ENCODE measurements at places on chromosomes 5 and 9.

GRCh38 chr9:97627624-97628023 is 5.5 kb downstream of the TSTD2 start:
- no peak for DNase-seq

DNA sequence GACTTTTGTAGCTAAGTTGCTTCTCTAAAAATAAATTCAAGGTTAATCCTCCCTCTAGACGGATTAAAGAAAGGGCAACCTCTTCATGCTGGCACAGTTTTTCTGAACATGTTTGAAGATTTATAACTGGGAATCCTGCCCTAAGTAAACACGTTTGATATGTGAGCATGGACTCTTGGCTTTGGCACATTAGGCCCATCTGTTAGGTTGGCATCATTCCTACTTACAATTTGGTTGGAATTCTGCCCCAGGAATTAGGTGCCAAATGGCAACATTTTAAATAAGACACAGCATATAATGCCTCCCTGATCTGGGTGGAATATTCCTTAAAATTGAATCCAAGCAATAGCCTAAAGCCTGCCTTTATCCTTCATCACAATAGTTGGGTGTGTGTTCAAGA is 372.3 kb upstream of the CDH18 start:
- peak; percentile 99 for DNase-seq

GRCh38 chr9:123679330-123679987 is 250.5 kb downstream of the DENND1A start:
- DNase-seq: no peak

DNA sequence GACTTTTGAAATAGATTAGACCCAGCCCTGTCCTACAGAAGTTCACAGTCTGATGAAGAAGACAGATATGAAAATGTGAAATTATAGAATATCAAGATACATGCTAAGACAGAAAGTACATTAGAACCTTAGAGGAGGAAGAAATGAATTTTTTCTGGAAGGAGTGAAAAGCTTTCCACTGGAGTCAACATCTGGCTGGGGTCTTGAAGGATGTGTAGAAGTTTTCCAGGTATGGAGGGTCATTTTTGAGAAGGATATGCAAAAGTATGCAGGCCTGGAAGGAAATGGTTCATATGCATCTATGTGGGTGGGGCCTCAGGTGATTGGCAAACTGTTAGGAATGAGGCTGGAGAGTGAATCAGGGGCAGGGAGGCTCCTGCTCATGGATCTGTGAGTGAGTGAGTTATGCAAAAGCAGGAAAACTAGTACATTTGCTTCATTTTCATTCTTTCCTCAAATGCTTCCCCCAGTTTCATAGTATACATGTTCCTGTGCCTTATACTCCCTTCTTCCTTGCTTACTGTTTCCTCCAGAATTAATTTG is 142.3 kb downstream of the GRIA1 start:
- DNase-seq: no peak

- no peak for DNase-seq
Observed at GRCh38 chr9:130663258-130663976, 977 bp upstream of the PRDM12 start.

- no peak for DNase-seq
Observed at GRCh38 chr5:8912106-8912505, 633.8 kb downstream of the SEMA5A start.

DNA sequence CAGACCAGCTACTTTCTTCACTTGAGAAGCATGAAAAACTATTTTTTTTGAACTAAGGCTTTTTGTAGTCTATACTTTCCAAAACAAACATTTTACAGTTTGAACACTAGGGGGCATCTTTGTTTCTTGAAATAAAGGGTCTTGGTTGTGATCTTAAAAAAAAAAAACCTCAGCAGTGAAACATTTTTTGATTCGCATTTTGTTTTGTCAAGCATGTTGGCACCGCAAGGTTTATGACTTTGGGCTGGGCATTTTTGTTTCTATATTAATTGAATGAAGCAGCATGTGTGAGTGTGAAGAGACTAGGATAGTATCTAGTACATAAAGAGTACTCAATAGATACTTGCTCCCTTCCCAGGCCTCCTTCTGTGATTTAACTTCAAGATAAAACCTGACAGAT is 31.6 kb upstream of the ACOT12 start:
- DNase-seq: peak; percentile 54

- DNase-seq: no peak
Observed at GRCh38 chr9:61665330-61665751, 475.5 kb downstream of the SPATA31A7 start.

DNA sequence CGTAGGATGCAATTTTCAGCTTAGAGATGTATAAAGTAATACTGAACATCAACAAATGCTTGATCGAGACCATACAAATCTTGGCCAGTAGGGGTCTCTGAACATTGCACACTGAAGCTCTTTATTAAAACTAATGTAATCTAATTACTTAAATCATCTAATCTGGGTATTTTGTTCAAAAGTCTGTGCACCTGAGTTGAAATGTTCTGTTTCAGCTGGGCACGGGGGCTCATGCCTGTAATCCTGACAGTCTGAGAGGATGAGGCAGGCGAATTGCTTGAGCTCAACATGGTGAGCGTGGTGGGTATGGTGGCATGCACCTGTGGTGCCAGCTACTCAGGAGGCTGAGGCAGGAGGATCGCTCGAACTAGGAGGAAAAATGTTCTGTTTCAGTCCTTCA is 41.0 kb downstream of the ESM1 start:
- DNase-seq: no peak

DNA sequence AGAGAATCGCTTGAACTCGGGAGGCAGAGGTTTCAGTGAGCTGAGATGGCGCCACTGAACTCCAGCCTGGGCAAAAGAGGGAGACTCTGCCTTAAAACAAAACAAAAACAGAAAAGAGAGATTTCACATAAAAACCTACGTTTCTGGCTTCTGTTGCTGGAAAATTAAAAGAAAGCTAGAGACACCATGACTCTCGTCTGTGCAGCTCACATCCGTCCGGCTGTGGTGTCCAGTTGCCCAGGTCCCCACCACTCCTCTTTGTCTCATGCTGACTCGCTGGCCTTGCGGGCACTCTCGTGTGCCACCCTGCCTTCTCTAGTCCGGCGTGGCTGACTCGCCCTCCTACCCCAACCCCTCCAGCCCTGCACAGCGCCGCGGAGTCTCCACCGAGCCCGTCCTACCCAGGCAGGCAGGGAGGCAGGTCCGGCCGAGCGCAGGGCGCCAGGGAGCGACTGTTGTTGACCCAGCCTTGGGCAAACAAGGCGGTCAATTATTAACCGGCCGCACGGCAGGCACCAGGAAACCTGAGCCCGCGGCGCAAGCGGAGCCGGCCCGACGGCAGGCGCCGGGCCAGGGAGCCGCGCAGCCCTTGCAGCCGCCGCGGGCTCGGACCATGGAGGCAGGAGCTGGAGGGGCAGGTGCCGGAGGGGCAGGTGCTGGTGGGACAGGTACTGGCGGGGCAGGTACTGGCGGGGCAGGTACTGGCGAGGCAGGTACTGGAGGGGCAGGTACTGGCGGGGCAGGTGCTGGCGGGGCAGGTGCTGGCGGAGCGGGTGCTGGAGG is at the start of gene PRRT1B:
TSS of gene PRRT1B (plus strand) at position 521 of the 783 bp plus-strand sequence. CDS start at position 614, 93 bp downstream.
- no peak for DNase-seq

GRCh38 chr5:122138356-122138755 is 9.0 kb downstream of the ZNF474 start:
- DNase-seq: no peak

GRCh38 chr5:128772356-128772755 is 192.9 kb upstream of the SLC27A6 start:
- DNase-seq: no peak

DNA sequence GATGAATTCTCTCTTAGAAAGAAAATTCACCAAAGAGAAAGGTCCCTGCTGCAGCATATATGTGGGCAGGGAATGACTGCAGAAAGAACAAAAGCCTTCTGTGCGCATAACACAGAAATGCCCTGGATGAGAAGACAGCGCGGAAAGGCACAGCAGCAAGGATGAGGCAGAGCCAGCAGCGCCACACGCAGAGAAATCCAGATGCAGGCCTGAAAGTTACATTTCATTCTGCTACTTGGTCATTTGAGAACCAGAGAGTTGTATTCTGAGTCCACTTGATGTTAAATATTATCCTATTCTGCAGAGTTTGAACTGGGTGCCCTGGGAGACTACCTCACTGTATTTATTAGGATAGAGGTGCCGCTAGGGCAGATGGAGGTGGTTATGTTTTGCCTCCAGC is 68.5 kb downstream of the GLDC start:
- no peak for DNase-seq

DNA sequence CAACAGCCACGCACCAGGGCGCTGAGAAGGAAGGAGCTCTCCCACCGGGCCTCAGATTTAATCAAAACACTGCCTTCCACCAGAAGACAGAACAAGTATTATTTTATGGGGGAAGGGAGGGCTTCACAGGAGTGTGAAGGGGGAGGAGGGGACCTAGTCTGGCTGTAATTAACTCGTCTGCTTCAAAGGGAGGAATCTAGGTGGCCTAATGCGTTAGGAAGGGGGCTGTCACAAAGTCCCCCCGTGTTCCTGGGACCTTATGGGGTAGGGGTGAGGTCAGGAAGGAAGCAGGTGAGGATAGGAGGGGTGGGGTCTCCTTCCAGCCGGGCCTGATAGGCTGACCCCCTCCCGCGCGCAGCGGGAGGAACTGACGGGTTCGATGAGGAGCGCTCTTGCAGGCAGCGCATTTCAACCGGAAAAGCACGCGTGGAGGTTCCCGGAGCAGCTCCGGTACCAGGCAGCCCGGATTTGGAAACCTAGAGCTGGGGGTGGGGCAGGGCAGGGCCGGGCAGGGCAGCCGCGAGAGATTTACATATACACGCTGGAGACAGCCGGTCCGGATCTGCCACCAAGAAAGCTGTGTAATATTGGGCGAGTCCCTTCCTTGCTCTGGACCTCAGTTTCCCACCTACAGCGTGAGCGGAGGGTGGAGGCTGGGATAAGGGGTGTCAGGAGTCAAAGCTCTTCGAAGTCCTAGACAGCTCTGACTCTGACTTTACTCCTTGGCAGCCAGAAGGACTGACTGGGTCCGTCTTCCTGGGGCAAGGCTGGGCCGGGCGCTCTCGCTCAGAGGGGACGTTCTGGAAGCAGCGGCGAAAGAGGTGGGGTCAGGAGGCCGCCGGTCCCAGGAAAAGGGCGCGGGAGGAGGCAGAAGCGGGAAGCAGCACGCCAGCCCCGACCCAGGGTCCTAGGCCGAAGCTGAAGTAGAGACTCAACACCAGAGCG is 1.8 kb downstream of the SHB start:
- no peak for DNase-seq

DNA sequence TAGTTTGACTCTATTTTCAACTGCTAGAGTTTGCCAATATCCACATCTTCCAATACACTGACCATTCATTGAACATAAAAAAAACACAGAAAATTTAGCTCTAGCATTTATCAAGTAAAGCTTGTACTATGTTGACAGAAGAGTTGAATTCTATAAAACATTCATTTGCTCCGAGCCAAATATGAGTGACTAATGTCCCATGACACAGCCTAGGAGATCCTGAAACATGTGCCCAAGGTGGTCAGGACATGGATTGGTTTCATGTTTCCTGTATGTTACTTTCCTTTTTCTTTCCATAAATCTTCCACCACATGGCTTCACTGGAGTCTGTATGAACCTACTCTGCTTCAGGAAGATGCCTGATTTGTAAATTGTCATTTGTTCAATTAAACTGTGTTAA is 122.4 kb upstream of the PRDM9 start:
- DNase-seq: no peak

DNA sequence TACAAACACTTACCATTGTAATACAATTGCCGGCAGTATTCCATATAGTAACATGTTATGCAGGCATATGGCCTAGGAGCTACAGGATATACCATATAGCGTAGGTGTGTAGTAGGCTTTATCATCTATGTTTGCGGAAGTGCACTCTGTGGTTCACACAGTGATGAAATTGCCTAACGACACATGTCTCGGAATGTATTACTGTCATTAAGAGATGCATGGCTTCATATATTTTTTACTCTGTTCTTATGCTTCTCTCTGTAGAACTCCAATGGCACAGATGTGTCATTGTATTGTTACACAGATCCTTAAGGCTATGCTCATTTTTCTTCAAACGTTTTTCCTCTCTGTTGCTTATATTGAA is 19.2 kb upstream of the ANKRD18A start:
- DNase-seq: no peak

- DNase-seq: no peak
Observed at GRCh38 chr5:171270136-171270535, 38.9 kb upstream of the TLX3 start.

- DNase-seq: no peak
Observed at GRCh38 chr9:115649991-115650472, 503.6 kb upstream of the PAPPA start.

DNA sequence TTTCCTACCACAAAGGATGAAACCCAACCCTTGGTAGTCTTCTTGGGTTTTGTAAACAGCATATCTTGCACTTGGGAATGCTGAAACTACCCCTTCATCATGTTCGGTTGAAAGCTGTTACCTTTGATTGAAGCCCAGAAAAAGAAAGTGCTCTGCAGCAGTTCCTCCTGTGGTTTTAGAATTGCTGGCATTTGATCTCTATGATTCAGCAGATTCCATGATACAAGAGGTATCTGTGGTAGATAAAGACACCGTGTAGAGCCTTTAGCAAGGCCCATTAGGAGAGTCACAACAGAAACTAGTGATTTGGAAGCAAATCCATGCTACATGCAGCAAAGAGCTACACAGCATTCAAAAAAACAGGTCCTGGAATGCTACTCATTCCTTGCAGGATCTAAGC is 557.0 kb downstream of the TLE1 start:
- DNase-seq: no peak

DNA sequence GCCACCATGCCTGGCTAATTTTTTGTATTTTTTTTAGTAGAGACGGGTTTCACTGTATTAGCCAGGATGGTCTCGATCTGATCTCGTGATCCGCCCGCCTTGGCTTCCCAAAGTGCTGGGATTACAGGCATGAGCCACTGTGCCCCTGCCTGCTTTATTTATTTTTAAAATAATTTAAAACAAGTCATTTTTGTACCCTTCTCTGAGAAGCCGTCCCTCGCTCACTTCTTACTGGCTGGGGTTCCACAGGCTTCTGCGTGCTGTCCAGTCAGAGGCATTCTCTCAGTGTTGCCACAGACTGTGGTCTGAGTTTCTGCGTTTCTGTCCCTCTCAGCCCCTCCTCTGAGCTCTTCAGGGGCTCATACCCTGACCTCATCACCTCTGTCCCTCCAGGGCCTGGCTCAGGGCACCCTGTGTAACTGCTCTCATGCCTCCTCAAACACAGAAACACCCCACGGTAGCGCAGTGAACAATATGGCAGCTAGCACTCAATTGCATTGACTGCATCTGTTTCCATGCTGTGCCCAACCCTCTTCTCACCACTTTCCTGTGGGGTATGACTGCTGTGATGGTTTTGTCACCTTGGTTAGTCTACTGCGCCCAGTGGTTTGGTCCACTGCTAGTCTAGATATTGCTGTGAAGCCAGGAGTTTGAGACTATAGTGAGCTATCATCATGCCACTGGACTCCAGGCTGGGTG is 44.3 kb upstream of the SH3PXD2B start:
- no peak for DNase-seq
